HCT116 (cell line): ENCODE measurements at places on chromosomes 3 and 15. TPM values are rescaled to one million over a fixed set of nuclear protein-coding genes. Genes with fewer than 3 reads are reported as not detected.

- no peaks in the 10 kb centered on the region for H3K27me3 ChIP-seq
- no peak for DNase-seq
- no peak overlapping the region for H3K4me3 ChIP-seq
- no peaks in the 10 kb centered on the region for H3K36me3 ChIP-seq
- no peaks in the 10 kb centered on the region for H3K4me1 ChIP-seq
- no peak overlapping the region for H3K27ac ChIP-seq
These were observed 27.0 kb upstream of the TFG start for GRCh38 chr3:100682056-100682853.

DNA sequence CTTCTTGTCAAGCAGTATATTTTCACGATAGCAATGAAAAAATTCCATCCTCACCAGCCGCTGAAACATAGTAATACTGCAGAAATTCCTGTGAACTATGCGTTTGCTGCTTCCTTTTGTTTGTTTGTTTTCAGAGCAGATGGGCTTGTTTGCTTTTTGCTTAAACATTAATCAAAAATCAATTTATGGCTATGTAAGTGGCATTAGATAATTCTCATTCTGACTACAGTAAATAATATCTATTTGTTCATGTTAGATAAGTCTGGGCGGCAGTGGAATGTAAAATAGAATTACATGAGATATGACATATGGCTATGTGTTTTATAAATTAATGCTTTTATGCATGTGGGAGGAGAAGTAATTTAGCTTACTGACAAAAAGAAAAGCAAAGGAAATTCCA, 163.7 kb downstream of the PGPEP1L start:
- H3K27ac ChIP-seq = no peak overlapping the region
- H3K4me1 ChIP-seq = peaks cover 3% of the 10 kb centered on the region; the same call in 1 of the 2 replicates
- DNase-seq = no peak
- no peak overlapping the region for H3K4me3 ChIP-seq
- no peaks in the 10 kb centered on the region for H3K27me3 ChIP-seq

DNA sequence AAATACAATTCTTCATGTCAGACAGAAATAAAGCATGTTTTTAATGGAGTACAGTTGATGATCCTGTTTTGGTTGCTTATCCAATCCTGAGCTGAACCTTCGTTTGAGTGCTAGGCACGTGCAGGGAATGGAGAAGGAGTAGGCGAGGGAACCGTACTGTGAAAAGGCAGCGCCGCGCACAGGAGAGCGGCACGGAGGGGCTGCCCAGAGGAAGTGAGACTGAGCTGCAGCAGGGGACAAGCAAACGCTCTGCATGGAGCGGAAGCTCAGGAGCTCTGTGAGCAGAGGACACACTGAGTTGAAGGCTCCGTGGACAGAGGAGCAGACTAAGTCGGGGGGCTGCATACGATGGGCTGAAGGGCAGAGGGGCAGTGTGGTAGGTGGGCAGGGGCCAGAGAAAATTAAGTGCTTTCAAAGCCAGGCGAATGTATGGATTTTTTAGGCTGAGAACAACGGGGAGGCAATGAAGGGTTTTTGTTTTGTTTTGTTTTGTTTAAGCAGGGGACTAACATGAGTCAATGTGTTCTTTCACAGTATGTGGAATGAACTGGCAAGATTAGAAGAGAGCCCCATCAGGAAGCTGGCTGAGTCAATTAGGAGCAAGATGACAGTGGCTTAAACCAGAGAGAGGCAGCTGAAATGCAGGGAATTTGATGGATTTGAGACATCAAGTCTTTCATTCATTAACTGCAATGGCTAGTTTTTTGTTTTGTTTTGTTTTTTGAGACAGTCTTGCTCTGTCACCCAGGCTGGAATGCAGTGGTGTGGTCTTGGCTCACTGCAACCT, 23.8 kb upstream of the TM2D3 start:
- DNase-seq = no peak
- no peaks in the 10 kb centered on the region for H3K4me1 ChIP-seq
- no peak overlapping the region for H3K27ac ChIP-seq
- no peaks in the 10 kb centered on the region for H3K27me3 ChIP-seq

DNA sequence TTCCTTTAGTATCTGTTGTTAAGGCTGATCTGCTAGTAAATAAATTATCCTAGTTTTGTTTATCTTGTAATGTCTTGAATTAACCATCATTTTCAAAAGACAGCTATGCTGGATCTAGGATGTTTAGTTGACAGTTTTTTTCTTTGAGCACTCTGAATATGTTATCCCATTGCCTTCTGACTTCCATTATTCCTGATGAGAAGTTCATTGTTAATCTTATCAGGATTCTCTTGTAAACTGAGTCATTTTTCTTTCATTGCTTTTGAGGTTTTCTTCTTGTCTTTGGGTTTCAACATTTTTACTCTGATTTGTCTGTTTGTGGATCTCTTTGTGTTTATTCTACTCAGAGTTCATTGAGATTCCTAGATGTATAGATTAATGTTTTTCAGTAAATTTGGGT, 157.7 kb downstream of the WNT7A start:
- H3K27ac ChIP-seq = no peak overlapping the region
- no peaks in the 10 kb centered on the region for H3K36me3 ChIP-seq

DNA sequence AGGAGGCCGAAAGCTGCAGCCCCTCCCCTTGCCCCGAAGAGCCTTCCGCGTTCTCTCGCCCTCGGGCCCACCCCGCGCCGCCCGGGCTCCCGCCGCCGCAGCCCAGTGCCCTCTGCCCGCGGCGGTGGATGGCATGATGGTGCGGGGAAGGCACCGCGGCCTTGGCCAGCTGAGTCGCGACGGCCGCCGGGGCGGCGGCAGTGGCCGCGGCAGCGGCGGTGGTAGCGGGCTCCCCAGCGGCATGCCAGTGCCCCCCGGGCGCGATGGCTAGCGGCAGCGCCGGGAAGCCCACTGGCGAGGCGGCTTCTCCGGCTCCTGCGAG, 1.2 kb downstream of the TLNRD1 start:
- peaks cover 7% of the 10 kb centered on the region; the same call in 1 of the 2 replicates for H3K36me3 ChIP-seq
- H3K4me1 ChIP-seq = peaks cover 15% of the 10 kb centered on the region
- H3K27ac ChIP-seq = peak overlapping the region; percentile 90

DNA sequence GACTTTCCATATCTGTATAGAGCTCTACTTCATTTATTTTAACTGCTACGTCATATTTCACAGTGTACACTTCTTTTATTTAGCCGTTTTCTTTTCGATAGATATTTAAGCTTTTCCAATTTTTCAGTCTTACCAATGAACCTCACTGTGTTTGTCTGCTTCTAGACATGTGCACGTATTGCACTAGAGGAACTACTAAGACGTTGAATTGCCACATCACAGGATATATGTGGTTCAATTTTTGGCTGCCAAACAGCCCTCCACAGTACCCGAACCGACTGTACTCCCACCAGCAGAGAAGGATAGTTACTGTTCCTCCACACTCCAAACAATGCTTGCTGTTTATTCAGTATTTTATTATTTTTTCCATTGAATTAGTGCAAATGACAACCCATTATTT, 2.0 kb downstream of the NR1I2 start:
- H3K27ac ChIP-seq = no peak overlapping the region
- H3K27me3 ChIP-seq = no peaks in the 10 kb centered on the region
- no peak overlapping the region for H3K4me3 ChIP-seq
- no peaks in the 10 kb centered on the region for H3K4me1 ChIP-seq
- H3K36me3 ChIP-seq = no peaks in the 10 kb centered on the region

Gene EXOG
- 8.3 TPM for total RNA-seq

Gene ITIH1
- total RNA-seq = 0.37 TPM
